Natural killer cell treated with Interleukin-12 subunit alpha and Interleukin-12 subunit beta and Interleukin-15 and Interleukin-18, amount 100 ng/mL, for 72 hours (primary cell): ENCODE measurements at places on chromosomes 3 and 15. TPM values are rescaled to one million over a fixed set of nuclear protein-coding genes. Genes with fewer than 3 reads are reported as not detected.

The MTMR10 gene
- 19.1 TPM for total RNA-seq

DNA sequence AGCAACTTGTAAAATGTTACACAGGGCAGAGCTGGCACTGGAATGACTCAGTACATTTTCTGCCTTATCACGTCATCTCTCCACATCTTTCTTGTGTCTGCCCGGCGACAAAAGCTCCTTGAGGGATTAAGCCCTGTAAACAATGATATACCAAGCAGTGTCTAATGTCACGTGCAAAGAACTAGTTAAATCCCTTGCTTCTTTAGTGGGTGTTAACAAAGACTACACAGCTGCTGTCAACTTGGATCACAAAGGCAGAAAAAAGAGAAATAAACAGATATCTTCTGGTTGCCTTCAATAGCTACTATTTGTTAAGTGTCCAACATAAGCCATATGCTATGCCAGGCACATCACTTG is 48.1 kb upstream of the FRMD4B start:
- H3K27ac ChIP-seq: no peak overlapping the region
- peaks cover 12% of the 10 kb centered on the region for H3K4me1 ChIP-seq
- H3K4me3 ChIP-seq: peak overlapping the region; percentile 33
- no peaks in the 10 kb centered on the region for H3K36me3 ChIP-seq
- no peaks in the 10 kb centered on the region for H3K27me3 ChIP-seq

- H3K27ac ChIP-seq: no peak overlapping the region
- H3K4me1 ChIP-seq: no peaks in the 10 kb centered on the region
- H3K36me3 ChIP-seq: no peaks in the 10 kb centered on the region
- no peaks in the 10 kb centered on the region for H3K27me3 ChIP-seq
- DNase-seq: no peak
These were observed 44.0 kb upstream of the SEC22A start for GRCh38 chr3:123157598-123158287.

The PAQR9 gene
- not detected for total RNA-seq

GRCh38 chr3:149646181-149646766 is 11.6 kb downstream of the WWTR1 start:
- no peaks in the 10 kb centered on the region for H3K36me3 ChIP-seq
- DNase-seq: no peak
- H3K4me3 ChIP-seq: no peak overlapping the region
- peaks cover 11% of the 10 kb centered on the region for H3K27me3 ChIP-seq
- no peaks in the 10 kb centered on the region for H3K4me1 ChIP-seq

- no peak overlapping the region for H3K4me3 ChIP-seq
- H3K27ac ChIP-seq: no peak overlapping the region
- no peaks in the 10 kb centered on the region for H3K36me3 ChIP-seq
- H3K4me1 ChIP-seq: no peaks in the 10 kb centered on the region
- no peaks in the 10 kb centered on the region for H3K27me3 ChIP-seq
These were observed 4.6 kb upstream of the CIDEC start for GRCh38 chr3:9884555-9885165.

DNA sequence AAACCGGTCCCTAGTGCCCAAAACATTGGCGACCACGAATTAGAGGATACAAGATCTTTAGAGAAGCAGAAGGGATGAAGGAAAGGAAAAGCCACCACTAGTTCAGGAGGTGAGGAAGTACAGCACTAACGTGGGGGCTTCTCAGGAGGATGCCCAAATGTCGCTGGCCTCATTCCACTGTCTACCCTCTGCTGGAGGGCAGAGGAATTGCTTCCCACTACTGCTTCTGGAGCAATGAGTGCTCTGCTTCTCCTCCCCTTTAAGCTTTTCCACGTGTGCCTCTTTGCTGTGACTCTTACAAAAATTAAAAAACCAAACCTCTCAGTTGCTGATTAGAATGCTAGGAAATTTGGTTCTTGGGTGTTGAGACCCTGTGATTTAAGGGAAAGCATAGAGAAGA is 281.3 kb downstream of the CLSTN2 start:
- H3K27ac ChIP-seq: no peak overlapping the region
- H3K27me3 ChIP-seq: peaks cover 28% of the 10 kb centered on the region
- H3K4me3 ChIP-seq: no peak overlapping the region

The DAZL gene
- not detected for total RNA-seq

DNA sequence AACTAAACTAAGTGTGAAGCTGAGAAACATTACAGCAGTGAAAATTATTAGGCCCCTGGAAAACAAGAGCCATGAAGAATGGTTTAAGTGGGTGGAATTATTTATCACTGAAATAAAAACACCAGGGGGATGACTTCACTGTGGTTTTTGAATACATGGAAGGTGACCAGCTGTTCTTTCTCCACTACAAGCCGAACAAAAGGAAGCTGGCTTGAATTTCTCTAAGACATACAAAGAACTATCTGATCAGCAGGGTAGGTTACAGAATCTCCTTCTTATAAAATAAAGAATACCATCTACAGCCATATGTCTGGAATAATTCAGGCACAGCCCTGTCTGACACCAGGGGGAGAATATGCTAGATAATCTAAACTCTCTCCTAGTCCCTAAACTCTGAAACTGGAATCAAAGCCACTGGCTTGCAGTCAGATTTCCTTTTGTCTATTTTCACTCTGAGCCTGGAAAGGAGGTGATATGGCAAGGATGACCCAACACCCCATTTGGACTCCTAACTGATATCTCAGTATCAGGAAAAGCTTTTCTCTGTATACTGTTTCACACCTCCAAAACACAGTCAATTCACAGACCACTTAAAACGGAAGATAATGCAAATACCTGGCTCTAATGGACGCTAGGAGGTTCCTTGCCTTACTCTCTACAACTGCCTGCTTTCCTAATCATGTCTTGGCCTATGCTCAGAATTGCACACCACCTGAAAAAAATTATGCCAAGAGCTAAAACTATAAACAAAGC is 31.2 kb downstream of the SPATA12 start:
- DNase-seq: no peak
- no peaks in the 10 kb centered on the region for H3K4me1 ChIP-seq
- H3K27ac ChIP-seq: no peak overlapping the region
- H3K4me3 ChIP-seq: no peak overlapping the region
- no peaks in the 10 kb centered on the region for H3K36me3 ChIP-seq

The MAPKBP1 gene
- total RNA-seq: 30.6 TPM

The SCN11A gene
- 0.05 TPM for total RNA-seq

DNA sequence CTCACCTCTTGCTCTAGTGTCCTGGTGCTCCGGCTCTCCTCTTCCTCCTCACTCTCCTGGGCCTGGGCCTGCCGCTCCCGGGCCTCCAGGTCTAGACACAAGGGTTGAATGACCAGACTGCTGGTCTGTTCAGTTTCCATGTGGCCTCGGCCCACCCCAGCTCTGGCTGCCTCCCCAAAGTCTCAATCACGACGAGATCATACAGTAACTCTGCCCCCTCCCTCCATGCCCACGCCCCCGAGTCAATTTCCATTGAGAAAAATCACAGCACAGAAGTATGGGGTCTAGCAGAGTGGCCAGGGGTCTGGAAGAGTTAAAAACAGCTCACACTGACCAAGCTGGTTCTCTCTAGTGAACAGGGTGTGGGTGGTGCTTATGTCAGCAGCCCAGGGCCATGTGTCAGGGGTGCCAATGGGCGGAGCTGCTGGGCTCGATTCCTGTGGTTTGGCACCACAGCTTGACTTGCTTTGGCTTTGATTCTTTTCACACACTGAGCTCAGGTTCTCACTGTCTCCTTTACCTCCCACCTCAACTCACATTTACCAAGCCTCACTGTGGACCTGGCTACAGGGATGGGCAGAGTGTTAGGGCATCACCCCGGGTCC is 6.9 kb downstream of the C15orf62 start:
- H3K4me1 ChIP-seq: peaks cover 13% of the 10 kb centered on the region
- DNase-seq: peak; percentile 79
- peaks cover 14% of the 10 kb centered on the region for H3K36me3 ChIP-seq
- peak overlapping the region; percentile 50 for H3K27ac ChIP-seq

- no peak for DNase-seq
- peaks cover 6% of the 10 kb centered on the region for H3K4me1 ChIP-seq
- no peak overlapping the region for H3K27ac ChIP-seq
- peaks cover 9% of the 10 kb centered on the region for H3K36me3 ChIP-seq
These were observed 36.4 kb downstream of the ACAA1 start for GRCh38 chr3:38100498-38100897.

- no peak for DNase-seq
- no peak overlapping the region for H3K4me3 ChIP-seq
- H3K27ac ChIP-seq: no peak overlapping the region
These were observed 3.3 kb downstream of the RYR3 start for GRCh38 chr15:33314069-33314468.

- H3K27me3 ChIP-seq: peaks cover 62% of the 10 kb centered on the region
- no peak for DNase-seq
- no peaks in the 10 kb centered on the region for H3K4me1 ChIP-seq
- no peaks in the 10 kb centered on the region for H3K36me3 ChIP-seq
- H3K27ac ChIP-seq: no peak overlapping the region
- H3K4me3 ChIP-seq: no peak overlapping the region
These were observed 4.1 kb upstream of the CHRNA3 start for GRCh38 chr15:78624651-78625590.

The ZWILCH gene
- 45.0 TPM for total RNA-seq

GRCh38 chr15:91407269-91407889 is 307.3 kb downstream of the SV2B start:
- H3K4me1 ChIP-seq: peaks cover 3% of the 10 kb centered on the region
- no peaks in the 10 kb centered on the region for H3K36me3 ChIP-seq
- H3K27ac ChIP-seq: no peak overlapping the region
- H3K4me3 ChIP-seq: no peak overlapping the region

GRCh38 chr3:159237226-159237625 is 435.4 kb downstream of the MFSD1 start:
- no peak overlapping the region for H3K27ac ChIP-seq
- no peak for DNase-seq
- H3K4me3 ChIP-seq: no peak overlapping the region
- no peaks in the 10 kb centered on the region for H3K4me1 ChIP-seq

The CTXN2 gene
- not detected for total RNA-seq

The RBMS3 gene
- total RNA-seq: 3.5 TPM

DNA sequence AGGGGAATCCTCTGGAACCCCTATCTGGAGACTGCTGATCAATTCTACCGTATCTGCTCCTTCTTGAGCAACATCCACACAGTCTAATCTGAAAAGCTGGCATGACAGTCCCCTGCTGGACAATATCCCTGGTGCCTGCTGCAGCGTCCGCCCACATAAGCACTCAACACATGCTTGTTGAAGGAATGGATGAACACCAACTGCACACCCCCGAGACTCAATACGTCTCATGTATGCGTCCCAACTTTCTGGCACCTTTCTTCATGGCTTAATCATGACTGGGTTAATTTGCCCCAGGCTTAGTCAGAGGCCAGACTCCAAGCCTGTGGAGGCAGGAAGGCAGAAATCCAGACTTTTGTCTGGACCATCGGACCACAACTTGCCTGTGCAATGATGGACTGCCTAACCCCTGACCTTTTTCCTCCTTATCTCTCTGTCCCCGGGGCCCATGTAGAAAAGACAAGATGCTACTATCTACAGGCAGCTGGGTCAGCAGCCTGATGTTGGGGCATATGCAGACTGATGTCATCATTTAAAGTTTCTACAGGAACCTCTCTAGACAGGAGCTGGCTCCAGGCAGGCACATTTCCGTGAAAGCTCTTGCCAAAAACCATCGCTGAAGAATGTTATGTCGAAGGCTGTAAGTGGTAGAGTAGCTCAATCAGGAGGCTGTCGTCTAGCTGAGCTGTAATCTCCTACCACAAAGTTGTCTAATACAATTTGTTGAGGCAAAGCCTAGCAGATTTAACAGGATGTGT is 114.1 kb upstream of the TPM1 start:
- H3K27ac ChIP-seq: no peak overlapping the region
- no peaks in the 10 kb centered on the region for H3K4me1 ChIP-seq
- DNase-seq: no peak
- H3K4me3 ChIP-seq: no peak overlapping the region
- no peaks in the 10 kb centered on the region for H3K36me3 ChIP-seq

GRCh38 chr15:22904736-22905135 is 66.3 kb downstream of the NIPA2 start:
- no peaks in the 10 kb centered on the region for H3K27me3 ChIP-seq
- no peak for DNase-seq
- H3K36me3 ChIP-seq: no peaks in the 10 kb centered on the region
- no peak overlapping the region for H3K27ac ChIP-seq
- H3K4me1 ChIP-seq: no peaks in the 10 kb centered on the region

DNA sequence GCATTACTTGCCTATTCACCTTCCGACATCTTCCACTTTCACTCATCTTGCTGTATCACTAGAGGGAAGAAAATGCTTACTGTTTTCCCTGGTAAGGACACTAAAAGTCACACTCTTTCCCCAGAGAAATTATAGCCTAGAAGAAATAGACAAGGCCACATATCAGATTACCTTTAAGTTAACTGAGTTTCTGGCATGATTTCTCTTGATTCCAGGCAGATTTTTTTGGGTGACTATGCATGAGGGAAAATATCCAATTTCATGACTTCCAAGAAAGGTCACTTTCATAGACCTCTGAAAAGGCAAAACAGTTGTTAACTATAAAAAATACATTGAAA is 30.3 kb downstream of the TCF12 start:
- H3K4me3 ChIP-seq: no peak overlapping the region
- DNase-seq: no peak
- H3K36me3 ChIP-seq: peaks cover 13% of the 10 kb centered on the region
- peaks cover 20% of the 10 kb centered on the region for H3K4me1 ChIP-seq
- no peak overlapping the region for H3K27ac ChIP-seq
- no peaks in the 10 kb centered on the region for H3K27me3 ChIP-seq

The TTLL13 gene
- 0.36 TPM for total RNA-seq

DNA sequence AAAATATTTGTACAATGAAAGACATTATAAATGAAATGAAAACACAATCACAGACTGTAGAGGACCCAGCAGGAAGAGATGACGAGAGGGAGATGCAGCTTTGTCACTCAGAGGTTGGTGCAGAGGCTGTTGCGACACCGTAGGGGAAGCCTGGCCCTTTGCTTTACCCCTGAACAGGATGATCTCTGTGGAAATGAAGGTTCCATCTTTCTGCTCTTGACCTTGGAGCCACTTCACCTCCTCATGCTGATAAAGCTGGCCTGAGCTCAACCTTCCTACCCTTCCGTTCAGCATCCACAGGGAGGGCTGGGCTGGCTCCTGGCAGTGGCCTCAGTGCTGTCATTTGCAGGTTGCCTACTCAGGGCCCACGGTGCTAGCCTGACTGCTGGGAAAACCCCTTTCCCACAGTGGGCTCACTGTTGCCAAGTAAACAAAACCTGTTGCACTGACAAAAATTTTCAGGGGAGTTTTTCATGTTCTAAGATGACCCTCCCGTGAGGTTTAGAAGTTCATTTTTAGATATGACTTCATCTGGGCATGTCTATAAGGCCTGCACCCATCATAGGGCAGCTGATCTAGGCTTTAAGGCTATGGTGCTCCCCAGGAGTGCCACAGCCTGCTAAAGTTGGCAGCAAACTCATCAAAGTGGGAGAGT is 3.0 kb upstream of the CD80 start:
- peak overlapping the region; percentile 78 for H3K4me3 ChIP-seq

The PLOD2 gene
- total RNA-seq: 1.0 TPM

The OGG1 gene
- total RNA-seq: 42.5 TPM

DNA sequence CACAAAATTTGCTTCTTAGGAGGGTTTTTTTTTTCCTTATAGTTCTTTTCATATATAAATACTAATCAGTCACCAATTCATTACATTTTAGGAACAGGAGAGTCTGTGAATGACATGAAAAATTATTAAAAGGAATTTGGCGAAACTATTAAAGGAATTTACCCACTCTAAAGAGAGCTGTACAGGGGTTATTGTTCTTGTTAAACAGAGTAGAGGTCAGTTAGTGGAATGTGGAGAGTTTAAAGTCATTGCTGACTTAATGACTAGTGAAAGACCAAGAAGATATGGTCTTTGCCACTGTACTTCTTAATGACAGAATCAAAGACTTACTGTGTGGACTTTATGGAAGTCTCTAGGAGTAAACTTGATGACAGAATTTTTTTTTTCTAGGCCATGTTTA is 333.6 kb upstream of the C2CD4B start:
- H3K27me3 ChIP-seq: peaks cover 10% of the 10 kb centered on the region
- DNase-seq: no peak
- no peaks in the 10 kb centered on the region for H3K36me3 ChIP-seq
- no peak overlapping the region for H3K27ac ChIP-seq
- no peak overlapping the region for H3K4me3 ChIP-seq

The UROC1 gene
- not detected for total RNA-seq

The MESP1 gene
- total RNA-seq: 2.3 TPM

The SCAANT1 gene
- total RNA-seq: 2.6 TPM
